ENCODE measurements at places on chromosomes 7 and 10.

DNA sequence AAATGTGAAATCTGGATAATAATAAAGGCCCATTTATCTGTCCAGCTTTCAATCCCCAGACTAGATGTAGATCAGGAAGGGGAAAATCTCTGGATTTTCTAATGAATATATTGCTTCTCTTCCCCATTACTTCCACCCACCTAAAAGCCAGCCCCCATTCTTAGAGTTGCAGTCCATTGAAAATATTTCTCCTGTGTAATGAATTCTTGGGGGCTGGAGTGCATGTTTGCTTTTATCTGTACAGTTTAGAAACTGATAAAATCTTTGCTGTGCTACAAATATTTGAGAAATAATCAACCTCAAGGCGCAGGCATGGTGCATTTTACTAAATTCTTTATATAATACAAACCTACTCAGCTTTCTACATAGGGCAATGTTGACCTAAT is 180.8 kb downstream of the ARID5B start:
- no peak for DNase-seq

DNA sequence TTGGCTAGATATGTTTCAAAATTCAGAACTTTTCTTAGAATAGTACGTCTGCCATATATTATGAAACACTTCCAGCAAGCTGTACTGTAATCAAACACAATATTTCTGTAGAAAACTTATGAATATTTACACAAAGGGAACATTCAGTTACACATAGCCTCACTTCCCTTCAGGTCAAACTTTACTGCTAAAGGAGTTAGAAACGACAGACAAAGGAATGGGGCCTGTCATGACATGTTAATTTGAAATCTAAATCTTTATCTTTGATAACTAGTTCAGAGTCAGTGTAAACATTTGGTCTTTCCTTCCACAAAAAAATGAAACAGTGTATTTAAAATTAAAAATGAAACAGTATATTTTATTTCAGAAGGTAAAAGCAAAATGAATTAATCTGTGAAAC is 1.0 kb upstream of the CROT start:
- DNase-seq = no peak

- peak; percentile 56 for DNase-seq
These were observed 121.8 kb downstream of the KMT2C start for GRCh38 chr7:152313831-152314604.

GRCh38 chr10:58179238-58179637 is 88.5 kb downstream of the IPMK start:
- DNase-seq = no peak

DNA sequence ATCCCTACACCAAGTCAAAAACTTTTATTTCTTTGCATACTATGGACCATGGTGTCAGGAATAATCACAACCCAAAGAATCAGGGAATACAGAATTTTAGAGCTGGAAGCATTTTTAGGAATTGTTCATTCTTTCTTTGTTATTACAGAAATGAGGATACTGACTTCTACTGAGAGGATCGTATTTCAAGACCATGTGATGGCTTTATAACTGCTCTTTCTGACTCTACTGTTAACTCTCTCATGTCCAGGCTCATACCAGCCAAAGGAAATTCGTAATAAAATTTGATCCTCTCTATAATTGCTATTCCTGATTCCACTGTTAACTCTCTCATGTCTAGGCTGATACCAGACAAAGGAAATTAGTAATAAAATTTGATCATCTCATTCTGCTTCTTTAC is 1050.9 kb upstream of the C7orf33 start:
- no peak for DNase-seq

- DNase-seq = no peak
These were observed 681.9 kb downstream of the GRM8 start for GRCh38 chr7:126570845-126571244.

DNA sequence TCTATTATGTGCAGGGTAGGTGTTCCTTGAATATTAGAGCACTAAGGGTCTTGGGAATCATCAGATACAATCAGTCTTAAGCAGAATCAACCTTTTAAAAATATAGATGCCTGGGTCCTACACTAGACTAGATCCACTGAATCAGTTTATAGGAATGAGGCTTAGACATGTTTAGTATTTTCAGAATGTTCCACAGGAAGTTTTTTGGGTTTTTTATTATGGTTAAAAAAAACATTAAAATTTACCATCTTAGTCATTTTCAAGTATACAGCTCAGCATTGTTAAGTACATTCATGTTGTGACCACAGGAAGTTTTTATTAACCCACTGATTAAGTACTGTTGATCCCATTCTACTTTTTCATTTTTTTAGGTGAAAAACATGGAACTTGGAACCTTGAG is 135.7 kb downstream of the LCOR start:
- DNase-seq = no peak

DNA sequence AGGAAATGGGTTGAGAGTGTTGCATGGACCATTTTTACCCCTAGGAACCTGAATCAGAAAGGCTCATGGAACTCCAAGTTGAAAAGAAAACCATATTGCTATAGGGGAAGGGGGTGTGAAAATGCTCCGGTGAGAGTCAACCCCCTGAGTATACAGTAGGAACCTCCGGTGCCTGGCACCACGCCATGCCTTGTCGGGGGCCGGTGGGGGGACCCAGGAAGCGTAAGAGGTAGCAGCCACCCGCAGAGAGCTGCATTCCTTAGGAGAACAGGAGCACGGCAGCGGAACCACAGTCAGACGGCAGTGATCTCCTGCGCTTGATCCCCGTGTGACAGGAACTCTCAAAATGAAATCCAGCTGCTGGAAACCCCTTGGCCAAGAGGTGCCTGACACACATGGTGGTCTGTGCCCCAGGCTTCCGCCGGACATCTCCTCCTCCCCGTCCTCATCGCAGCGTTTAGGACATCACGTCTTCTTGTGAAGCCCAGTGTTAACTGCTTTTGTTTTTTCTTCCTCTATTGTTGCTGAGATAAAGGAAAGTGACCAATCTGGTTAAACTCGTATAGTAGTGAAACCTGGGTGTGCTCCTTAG is 186.8 kb downstream of the CELF2 start:
- DNase-seq = no peak

- no peak for DNase-seq
These were observed 56.8 kb upstream of the SVIL start for GRCh38 chr10:29691564-29692072.

DNA sequence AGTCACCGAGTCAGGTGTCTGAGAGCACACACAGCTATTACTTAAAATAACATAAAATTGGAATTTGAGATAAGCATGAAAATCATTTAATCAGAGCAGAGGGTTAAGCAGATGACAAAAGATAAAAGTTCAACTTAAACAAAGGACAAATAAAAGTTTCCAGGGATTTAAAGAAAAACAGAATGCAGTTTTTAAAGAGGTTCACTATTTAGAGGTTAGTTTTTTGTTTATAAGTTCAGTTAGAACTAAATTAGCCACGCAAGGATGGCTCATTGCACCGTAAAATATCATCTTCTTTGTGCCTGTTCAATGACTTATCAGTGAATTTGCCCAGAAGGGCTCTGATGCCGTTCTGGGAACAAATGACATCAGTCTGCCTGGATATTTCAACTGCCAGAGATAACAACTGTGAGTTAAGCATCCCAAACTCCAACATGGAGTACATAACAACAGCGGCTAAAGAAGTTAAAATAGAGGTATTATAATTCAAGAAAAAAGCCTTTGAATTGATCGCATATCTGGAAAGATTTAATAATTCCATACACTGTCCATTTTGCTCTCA is 107.8 kb downstream of the ANK3 start:
- no peak for DNase-seq

DNA sequence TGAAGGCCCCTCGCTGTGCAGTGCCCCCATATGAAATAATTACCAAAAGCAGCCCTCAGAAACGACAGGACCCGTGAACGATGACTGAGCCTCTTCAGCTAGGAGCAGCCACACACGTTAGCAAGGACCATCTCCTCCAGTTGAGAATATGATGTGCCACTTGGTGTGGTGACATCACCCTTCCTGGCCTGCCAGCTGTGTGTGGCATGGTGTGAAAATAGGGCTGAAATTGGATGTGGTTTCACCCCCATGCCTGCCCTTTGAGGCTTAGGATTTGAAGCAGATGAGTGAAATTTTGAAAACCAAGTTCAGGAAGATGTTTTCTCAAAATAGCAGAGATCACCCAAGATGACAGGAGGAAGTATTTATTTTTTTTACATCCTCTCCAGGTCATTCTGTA is 49.1 kb upstream of the BTBD16 start:
- no peak for DNase-seq

DNA sequence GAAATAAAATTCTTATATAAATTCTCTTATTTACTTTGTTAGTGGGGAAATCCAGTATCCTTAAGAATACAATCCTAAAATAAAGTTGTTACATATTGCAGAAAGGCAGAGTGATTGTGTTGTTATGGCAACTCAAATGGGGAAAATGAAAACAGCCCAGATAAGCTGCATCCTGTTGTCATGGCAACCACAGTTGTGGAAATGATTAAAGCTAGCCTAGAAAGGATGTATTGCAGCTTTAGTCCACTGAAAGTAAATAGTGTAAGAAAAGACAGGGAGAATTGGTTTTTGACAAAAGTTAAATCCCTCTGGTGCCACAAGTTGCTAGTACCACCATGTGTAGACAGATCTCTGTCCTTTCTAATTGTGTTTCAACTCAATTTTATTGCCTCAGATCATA is 43.2 kb downstream of the BTRC start:
- peak; percentile 24 for DNase-seq

DNA sequence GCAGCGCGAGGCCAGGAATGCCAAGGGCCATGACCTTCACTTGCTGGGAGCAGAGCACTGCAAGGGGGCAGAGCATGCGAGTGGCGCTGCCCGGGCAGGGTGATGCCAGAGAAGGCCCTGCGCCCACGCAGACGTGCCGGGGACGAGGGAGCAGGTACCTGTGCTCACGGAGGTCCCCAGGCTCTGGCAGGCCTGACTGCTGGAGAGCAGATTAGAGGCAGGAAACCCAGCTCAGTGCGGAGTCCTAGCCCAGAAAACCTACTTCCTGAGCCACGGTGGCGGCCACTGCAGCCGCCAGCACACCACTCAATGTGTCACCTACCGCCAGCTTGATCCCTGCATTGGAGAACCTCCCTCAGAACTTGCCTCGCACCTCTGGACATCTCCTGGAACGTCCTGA is 148.4 kb downstream of the MAD1L1 start:
- DNase-seq = no peak

DNA sequence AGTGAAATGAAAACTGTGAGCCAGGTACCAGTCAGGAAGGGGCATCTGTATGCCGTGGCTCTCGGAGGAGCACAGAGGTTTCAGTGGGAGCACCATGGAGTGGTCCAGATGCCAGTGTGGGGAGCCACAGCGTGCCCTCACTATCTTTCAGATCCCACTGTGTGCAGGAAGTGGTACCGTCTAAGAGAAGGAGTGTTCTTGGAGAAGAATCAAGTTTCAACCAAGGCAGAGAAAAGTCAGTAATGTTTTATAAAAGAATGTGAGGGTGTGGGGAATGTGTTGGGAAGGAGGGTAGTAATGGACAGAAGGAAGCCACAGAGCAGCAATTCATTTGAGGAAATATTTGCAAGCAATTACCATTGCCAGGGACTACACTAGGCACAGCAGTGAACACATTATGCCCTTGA is 35.6 kb downstream of the PRKAR2B start:
- no peak for DNase-seq

- DNase-seq = no peak
These were observed 81.2 kb upstream of the OIT3 start for GRCh38 chr10:72812415-72812752.

GRCh38 chr7:4210821-4211220 is 471.3 kb upstream of the FOXK1 start:
- no peak for DNase-seq

DNA sequence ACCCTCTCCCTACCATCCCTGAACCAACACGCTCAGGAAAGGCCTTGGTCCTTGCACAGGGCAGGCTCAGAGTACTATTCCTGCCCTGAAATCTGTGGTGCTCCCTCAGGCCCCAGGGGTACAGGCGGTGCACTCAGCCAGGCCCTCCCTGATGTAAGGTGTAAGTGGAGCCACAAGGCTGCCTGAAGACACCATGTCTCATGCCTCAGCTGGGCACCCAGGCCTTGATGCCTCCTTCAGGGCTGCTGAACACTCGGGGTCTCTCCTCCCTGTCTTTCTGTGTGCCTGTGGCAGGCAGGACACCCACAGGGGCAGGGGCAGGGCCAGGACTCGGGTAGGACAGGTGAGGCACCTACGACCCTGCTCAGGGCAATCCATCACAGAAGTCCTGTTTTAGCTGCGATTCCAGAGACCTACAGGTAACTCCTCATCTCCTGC is 22.9 kb upstream of the ANTXRL start:
- DNase-seq = no peak

GRCh38 chr10:83945982-83946718 is 193.2 kb upstream of the GHITM start:
- DNase-seq = no peak

DNA sequence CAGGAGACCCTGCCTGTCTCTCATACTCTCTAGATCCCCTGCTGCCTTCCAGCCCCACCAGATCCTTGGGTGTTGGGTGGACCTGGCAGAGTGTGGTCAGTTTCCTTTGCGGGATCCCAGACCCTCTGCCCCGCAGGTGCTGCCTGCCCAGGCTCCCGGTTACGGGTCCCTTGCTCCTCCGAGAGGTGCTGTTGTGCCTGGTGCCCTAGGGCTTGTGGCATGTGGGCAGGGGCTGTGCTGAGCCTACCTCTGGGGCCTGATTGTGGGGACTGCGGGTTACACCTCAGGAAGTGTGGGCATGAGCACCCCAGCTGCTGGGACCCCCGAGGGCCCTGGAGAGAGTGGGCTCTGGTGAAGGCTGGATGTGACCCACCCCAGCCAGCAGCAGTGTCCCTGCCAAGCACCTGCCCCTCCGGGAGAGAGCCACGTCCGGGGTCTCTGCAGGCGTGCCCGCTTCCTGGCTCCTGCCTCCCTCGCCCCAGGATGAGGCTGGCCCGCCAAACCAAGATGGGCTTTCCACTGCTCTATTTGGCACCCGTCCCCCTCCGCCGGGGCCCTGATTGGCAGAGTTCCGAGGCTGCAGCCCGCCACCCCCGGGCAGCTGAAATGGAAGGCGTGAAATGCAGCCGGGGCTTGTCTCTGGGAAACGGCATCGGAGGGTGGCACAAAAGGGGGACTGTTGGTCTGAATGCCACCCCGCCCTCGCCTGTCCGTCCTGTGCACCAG is 17.0 kb downstream of the CLIP2 start:
- no peak for DNase-seq

- DNase-seq = no peak
These were observed 96.9 kb upstream of the IL6 start for GRCh38 chr7:22630069-22630468.

- no peak for DNase-seq
These were observed 152.7 kb upstream of the GLI3 start for GRCh38 chr7:42389697-42390096.

- no peak for DNase-seq
These were observed 86.3 kb downstream of the KAT6B start for GRCh38 chr10:74912682-74913081.

GRCh38 chr7:25985196-25985595 is 166.8 kb upstream of the NFE2L3 start:
- DNase-seq = no peak

DNA sequence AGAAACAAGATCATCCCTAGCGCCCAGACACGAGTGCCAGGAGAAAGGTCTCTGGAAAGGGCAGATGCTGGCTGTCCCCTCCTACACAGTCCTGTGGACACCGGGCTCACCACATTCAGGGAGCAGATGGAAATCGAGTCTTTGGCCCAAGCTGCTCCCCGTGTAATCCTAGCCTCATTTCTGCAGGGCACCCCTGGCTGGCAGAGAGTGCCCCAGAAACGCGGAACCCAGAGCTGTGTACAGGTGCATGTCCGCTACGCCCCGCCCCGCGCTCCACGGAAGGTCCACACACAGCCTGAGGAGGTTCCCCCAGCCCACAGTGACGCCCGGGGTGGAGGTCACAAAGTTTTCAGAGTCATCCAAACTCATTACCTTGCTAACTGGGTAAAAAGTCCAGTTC is 202.8 kb downstream of the MAD1L1 start:
- no peak for DNase-seq
